SJCRH30 (cell line): ENCODE measurements at places on chromosomes 16 and 17. TPM values are rescaled to one million over a fixed set of nuclear protein-coding genes. Genes with fewer than 3 reads are reported as not detected.

- DNase-seq: no peak
Measured at GRCh38 chr17:34578656-34579016, 746 bp upstream of the TMEM132E start.

DNA sequence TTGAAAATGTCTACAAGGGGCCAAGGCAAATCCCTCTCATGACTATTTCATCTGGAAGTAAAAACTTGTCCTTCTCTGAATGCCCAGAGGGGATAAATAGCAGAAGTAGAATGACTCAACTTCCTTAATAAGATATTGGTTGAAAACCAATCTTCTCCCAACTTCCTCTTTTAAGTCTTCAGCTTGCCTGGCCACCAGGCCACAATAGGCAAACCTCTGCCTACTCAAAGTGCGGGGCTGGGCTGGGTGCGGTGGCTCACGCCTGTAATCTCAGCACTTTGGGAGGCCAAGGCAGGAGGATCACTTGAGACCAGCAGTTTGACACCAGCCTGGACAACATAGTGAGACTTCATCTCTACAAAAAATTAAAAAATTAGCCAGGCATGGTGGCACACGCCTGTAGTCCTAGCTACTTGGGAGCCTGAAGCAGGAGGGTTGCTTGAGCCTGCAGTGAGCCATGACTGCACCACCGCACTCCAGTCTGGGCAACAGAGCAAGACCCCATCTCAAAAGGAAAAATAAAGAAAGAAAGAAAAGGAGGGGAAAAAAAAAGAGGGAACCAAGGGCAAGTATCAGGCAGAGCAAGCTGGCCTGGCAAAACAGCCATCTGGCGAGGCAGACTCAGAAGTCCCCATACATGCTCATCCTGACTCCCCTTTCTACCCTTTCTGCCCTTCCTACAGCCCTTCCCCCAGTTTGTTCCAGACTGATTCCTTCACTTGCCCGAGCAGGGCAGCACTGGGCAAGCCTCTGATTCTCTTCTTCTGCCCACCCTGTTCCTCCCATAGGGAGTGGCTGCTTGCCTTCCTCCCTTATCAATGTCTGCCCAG, 20.6 kb downstream of the MAP3K14 start:
- DNase-seq: no peak

GRCh38 chr16:763369-764183, 3.0 kb downstream of the MSLN start:
- DNase-seq: no peak

DNA sequence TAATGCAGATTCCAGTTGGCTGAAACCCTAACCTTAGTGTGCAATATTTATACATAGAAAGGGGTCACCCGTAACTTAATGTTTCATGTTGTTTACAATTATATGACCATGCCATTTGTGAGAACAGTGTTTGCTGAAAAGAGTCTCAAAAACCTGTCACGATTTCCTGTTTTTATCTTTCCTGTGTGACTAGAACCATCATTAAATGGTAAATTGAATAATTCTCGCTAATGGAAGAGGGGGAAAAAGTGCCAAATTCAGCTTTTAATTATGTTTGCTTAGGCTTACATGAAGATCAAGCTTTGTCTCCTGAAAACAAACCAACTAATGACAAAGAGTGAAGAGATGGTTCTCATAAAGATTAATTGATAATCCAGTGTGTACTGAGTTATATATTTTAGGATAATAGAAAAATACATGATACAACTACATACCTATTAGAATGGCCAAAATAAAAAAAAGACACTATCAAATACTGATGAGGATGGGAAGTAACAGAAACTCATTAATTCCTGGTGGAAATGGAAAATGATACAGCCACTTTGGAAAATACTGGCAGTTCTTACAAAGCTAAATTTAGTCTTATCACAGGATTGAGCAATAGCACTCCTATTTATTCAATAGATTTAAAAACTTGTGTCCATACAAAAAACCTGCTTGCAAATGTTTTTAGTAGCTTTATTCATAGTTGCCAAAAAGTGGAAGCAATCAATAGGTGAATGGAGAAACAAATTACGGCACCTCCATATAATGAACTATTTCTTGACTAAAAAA, 141.7 kb downstream of the CDK5R1 start:
- no peak for DNase-seq

- DNase-seq: no peak
Measured at GRCh38 chr17:65062171-65062915, 5.8 kb upstream of the GNA13 start.

OR1G1 gene
- not detected in 2 replicates for total RNA-seq

MT1X gene
- total RNA-seq: 95.4 and 97.1 TPM in 2 replicates

NTN3 gene
- 5.1 and 5.6 TPM in 2 replicates for total RNA-seq

CLEC18A gene
- 0.12 and 0.30 TPM in 2 replicates for total RNA-seq
